ENCODE measurements at places on chromosomes 4 and X. TPM values are rescaled to one million over a fixed set of nuclear protein-coding genes. Genes with fewer than 3 reads are reported as not detected.

DNA sequence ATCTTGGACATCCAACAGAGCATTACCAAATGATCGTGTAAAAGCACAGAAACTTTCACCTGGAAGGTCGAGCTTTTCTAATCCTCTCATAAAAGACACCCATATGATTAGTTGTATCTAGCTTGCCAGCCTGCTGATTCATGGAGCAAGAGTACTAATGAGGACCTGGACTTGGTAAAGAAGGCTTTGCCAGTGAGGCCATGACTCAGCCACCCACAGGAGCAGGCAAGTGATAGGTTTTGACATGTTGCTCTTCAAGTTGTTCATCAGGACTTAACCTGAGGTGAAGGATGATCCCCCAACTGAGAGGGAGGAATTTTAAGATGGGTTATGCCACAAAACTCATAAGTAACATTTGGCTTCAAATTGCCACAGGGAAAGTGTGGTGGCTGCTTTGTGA lies 24.7 kb upstream of the EPGN start:
- no peak overlapping the region for H3K27ac ChIP-seq
- no peaks in the 10 kb centered on the region for H3K27me3 ChIP-seq
- no peaks in the 10 kb centered on the region for H3K36me3 ChIP-seq
- no peak for DNase-seq
- H3K4me1 ChIP-seq = peaks cover 2% of the 10 kb centered on the region

HPSE gene
- 2.6 TPM for total RNA-seq

DNA sequence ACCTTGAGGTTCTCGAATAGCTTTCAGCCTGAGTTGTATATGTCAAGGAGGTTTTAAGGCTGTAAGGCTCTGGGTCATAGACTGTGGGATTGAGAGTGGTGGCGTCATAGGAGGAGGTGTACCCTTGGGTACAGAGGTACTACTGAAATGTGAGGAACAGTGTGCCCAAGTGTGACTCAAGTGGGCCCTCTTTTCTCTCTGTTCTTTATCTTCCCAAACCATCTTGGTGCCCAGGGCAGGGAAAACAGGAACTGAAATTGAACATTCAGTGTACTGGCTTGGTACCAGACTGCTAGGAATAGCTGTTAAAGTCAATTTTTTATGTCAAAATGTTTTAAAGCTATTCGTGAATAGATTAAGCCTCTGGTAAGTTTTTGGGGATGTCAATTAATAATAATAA lies 136.2 kb upstream of the RPS6KA3 start:
- no peaks in the 10 kb centered on the region for H3K4me1 ChIP-seq
- no peaks in the 10 kb centered on the region for H3K27me3 ChIP-seq

NUP62CL gene
- total RNA-seq = 1.1 TPM

IL2 gene
- total RNA-seq = 0.57 TPM

- H3K27me3 ChIP-seq = no peaks in the 10 kb centered on the region
- no peak overlapping the region for H3K27ac ChIP-seq
- no peaks in the 10 kb centered on the region for H3K4me1 ChIP-seq
- no peaks in the 10 kb centered on the region for H3K36me3 ChIP-seq
- no peak overlapping the region for H3K4me3 ChIP-seq
- DNase-seq = no peak
These were observed 202.7 kb upstream of the ETNPPL start for GRCh38 chr4:108965472-108966076.

DNA sequence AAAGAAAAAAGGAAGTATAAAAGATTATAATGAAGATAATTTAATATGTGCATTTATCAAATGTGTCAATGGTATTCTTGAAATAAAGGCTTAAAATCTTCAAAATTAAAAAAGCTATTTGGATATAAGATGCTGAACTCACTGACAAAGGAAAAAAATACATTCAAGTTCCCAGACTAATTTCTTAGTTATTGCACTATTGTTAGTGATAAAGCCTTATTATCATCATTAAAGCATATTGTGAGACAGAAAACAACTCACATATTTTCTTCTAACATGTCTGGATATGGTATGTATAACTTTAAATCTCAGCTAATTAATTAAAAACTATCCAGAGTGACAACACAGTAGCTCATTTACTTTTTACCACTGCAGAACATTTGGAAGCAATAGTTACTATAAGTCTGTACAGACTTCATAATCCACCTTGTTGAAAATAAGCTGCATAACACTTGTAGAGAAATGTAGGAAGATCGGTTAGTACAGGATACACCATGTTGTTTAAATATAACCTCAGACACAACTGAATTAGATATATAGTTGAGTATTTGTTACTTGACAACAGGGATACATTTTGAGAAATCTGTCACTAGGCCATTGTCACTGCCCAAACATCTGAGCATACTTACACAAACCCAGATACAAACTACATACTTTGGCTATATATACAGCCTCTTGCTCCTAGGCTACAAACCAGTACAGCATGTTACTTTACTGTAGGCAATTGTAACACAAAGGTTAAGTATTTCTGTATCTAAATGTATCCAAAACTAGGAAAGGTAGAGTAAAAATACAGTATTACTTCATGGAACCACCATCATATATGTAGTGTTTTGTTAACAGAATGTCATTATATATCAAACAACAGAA lies 12.8 kb upstream of the FAM200B start:
- H3K27me3 ChIP-seq = no peaks in the 10 kb centered on the region
- H3K4me1 ChIP-seq = no peaks in the 10 kb centered on the region
- no peak for DNase-seq
- H3K36me3 ChIP-seq = no peaks in the 10 kb centered on the region
- H3K4me3 ChIP-seq = no peak overlapping the region

BEX5 gene
- 0.21 TPM for total RNA-seq

DNA sequence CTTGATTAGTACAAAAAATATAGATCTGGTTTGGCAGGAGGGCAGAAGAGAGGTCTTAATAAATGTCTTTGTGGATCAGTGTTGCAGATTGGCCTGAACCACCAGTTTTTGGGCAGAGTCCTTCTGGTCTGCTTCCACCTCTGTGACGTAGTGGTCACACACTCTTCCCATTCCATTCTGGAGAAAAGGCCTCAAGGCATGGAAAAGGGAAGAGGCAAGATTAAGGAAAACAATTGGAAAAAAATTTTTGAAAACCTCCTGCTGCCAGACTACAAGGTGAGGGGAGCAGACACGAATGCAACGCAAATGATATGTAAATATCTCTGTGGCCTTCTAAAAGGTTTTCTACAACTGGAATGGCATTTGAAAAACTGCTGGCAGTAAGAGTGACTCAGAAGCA lies 24.3 kb upstream of the FAM47C start:
- no peak for DNase-seq
- H3K36me3 ChIP-seq = no peaks in the 10 kb centered on the region
- no peaks in the 10 kb centered on the region for H3K4me1 ChIP-seq
- H3K27me3 ChIP-seq = no peaks in the 10 kb centered on the region

GRCh38 chr4:1296324-1297022 lies 6.8 kb downstream of the MAEA start:
- no peak for DNase-seq
- no peaks in the 10 kb centered on the region for H3K27me3 ChIP-seq
- peaks cover 27% of the 10 kb centered on the region for H3K4me1 ChIP-seq
- H3K27ac ChIP-seq = no peak overlapping the region

DNA sequence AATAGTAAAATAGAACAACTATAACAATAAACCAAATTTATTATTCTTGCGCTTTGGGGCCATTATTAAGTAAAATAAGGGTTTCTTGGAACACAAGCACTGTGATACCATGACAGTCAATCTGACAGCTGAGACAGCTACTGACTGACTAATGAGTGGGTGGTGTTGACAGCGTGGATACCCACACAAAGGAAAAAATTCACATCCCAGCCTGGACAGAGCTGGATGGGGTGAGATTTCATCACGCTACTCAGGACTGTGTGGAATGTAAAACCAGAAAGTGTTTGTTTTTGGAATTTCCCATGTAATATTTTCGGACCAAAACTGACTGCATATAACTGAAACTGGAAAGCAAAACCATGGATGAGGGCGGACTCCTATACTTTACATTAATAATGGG lies 48.8 kb downstream of the IGFBP7 start:
- H3K27me3 ChIP-seq = no peaks in the 10 kb centered on the region
- DNase-seq = no peak
- H3K4me1 ChIP-seq = no peaks in the 10 kb centered on the region
- no peak overlapping the region for H3K27ac ChIP-seq
- H3K36me3 ChIP-seq = no peaks in the 10 kb centered on the region
- H3K4me3 ChIP-seq = no peak overlapping the region

- H3K36me3 ChIP-seq = no peaks in the 10 kb centered on the region
- H3K27ac ChIP-seq = no peak overlapping the region
- no peaks in the 10 kb centered on the region for H3K4me1 ChIP-seq
- H3K4me3 ChIP-seq = no peak overlapping the region
- H3K27me3 ChIP-seq = no peaks in the 10 kb centered on the region
- no peak for DNase-seq
These were observed 178.5 kb upstream of the UGT8 start for GRCh38 chr4:114420069-114420468.
